ENCODE measurements at places on chromosomes 7 and 10.

- DNase-seq = no peak
Measured at GRCh38 chr10:99700649-99701048, 31.3 kb downstream of the COX15 start.

DNA sequence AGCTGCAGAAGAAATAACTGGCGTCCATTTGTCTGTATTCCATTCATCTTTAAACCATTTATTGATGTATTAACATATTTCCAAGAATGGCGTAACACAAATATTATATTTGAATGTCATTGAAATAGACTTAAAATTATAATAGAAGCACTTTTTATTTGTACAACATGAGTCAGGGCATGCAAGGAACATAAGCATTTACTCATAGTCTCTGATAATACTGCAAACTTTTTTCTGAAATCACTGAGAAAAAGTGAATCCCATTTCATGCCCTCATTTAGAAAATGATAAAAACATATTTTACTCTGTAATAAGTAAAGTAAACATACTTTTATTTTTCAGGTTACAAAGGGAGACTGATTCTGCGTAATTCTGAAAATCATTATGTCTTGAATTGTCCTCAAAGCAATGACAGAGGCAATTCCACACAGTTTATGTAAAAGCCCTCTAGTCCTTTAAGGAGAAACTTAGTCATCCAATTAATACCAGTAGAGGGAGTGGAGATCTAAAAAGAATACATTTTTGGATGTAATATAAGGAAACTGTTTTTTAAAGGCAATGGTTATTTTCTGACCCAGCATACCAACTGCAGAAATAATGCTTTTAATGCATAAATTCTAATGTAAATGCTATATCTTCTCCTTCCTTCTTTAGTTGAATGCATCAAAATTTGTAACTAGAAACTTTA, 58.1 kb downstream of the AGMO start:
- no peak for DNase-seq

- peak; percentile 58 for DNase-seq
Measured at GRCh38 chr7:99141841-99142726, 1.8 kb downstream of the SMURF1 start.

DNA sequence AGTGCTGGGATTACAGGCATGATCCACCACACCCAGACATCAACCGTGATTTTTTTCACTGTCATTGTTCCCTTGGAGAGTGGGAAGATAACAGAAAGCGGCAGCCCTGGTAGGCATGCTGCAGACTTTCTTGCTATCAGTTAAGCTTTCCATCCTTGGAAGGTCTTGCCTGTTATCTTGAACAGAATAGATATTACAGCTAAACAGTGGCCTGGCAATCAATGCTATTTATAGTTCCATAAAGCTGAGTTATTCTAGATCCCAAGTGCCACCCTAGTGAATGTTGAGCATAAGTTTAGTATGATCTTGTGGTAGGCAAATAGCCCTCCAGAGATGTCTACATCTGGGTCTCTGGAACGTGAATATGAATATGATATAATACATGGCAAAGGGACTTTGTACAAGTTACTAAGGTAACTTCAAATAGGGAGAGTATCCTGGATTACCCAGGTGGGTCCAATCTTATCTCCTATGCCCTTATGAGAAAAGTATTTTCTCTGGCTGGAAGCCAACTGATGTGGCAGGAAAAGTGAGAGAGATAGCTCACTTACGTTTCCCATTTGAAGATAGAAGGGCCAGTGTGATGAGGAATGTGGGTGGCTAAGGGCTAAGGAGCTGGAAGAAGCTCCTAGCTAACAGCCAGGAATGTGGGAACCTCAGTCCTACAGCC, 609.1 kb upstream of the IGFBP3 start:
- DNase-seq = no peak

DNA sequence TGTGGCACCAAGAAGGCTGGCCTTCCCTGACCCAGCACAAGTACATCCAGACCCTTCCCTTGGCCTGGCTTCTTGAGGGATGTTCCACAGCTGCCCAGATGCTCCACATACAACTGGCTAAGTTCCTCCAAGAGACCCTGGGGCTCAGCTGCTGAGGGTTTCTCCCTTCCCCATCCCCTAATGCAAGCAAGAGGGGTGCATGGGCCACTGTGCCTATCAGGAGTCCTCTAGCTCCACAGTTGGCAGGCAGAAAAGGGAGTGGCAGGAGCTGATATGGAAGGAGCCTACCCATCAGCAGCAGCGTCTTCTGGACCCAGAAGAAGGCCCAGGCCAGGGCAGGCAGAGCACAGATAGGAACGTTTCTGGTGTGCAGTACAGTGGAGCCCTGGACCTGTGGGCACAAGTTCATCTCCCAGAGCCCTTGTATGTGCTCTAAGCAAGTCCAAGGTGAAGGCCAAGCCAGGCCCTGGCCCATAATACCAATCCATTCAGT, 26.2 kb downstream of the VSIR start:
- no peak for DNase-seq

DNA sequence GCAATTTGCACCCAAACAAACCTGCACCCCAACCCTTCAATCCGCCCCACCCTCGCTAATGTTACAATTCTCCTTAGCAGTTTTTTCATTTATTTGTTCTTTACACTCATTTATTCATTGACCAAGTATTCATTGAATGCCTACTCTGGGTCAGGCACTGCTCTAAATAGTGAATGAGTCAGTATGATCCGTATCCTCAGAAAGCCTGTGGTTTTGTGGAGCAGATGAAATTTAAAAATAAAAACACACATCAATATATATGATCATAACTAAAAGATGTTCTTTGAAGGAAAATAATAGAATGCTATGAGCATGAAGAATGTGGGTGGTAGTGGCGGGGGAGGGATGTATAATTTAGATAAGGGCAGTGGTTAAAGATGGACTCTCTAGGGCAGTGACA, 13.3 kb downstream of the IFIT5 start:
- DNase-seq = no peak

GRCh38 chr10:99369126-99369525, 40.0 kb downstream of the CNNM1 start:
- no peak for DNase-seq

DNA sequence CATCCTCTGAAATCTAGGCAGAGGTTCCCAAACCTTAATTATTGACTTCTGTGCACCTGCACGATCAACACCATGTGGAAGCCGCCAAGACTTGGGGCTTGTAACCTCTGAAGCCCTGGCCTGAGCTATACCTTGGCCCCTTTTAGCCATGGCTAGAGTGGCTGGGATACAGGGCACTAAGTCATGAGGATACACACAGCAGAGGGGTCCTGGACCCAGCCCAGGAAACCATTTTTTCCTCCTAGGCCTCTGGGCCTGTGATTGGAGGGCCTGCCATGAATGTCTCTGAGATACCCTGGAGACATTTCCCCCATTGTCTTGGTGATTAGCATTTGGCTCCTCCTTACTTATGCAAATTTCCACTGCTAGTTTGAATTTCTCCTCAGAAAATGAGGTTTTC, 743.7 kb downstream of the PCDH15 start:
- no peak for DNase-seq

DNA sequence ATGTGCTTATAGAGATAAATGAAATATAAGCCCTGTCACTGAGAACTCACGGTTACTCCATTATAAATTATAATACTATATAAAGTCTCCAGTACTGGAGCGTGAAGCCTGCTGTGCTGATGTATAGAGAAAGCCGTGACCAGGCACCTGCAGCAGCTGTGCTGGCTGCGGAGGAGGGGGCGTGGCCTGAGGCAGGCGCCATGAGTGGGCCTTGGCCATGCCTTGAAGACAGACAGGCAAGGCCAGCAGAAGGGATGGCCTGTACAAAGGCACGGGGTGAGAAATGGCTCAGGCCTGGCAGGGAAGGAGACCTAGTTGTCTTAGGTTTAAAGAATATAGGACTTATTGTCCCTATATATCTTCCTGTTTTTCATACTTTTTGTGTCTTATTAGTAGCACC, 218.5 kb upstream of the STK17A start:
- DNase-seq = no peak

- no peak for DNase-seq
Measured at GRCh38 chr10:81957976-81958375, 83.0 kb downstream of the NRG3 start.

GRCh38 chr7:66950311-66950710, 29.3 kb downstream of the TMEM248 start:
- no peak for DNase-seq

- no peak for DNase-seq
Measured at GRCh38 chr7:18610331-18610948, 114.9 kb downstream of the HDAC9 start.

- no peak for DNase-seq
Measured at GRCh38 chr10:111634191-111634590, 549.4 kb downstream of the GPAM start.

- DNase-seq = no peak
Measured at GRCh38 chr7:50720295-50720694, 62.4 kb downstream of the GRB10 start.

- no peak for DNase-seq
Measured at GRCh38 chr10:78194539-78195402, 161.1 kb downstream of the RPS24 start.

DNA sequence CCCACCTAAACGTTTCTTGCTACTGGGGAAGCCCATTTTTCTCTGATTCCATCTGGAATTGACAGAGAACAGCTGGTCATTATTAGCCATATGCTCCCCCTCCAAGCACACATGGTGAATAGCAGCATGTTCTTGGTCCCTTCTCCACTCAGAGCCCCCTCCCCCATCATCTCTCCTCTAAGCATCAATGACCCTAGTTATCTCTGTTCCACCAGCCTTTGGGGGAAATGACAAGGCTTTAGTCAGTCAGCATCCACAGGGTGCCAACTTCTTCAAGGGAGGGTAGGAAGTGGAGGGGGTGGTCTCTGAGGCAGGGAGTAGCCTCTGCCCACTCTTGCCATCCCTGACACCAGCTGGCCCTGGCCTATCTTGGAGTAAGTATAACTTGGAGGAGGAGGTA, 163.1 kb downstream of the UBE2H start:
- DNase-seq = no peak

DNA sequence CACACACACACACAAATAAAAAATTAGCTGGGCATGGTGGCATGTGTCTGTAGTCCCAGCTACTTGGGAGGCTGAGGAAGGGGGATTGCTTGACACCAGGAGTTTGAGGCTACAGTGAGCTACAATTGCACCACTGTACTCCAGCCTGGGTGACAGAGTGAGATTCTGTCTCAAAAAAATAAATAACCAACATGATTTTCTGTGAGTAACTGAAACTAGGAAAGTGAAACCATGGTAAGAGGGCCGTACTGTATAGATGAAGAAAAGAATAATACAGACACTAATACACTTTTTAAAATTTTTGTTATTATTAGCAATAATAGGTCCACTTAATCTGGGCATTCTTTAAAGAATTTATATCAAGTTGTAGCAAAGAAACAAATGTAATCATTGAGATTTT, 170.9 kb downstream of the HGF start:
- no peak for DNase-seq

DNA sequence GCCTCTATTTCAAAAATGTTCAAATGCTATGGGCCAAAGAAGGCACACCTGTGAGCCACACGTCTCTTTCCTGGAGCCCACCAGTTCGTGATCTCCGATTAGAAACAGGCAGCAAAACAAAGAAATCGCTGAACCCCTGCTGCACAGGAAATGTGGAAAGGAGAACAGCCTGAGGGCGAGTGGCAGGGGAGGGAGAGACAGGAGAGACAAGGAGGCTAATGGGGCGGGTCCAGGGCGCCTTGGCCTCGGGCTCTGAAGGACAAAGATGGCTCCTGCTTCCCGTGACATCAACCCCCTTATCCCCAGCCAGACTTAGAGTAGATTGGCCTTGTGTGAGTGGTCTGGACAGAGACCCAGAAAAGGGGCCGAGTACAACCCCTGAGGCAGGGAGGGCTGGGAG, 62.4 kb upstream of the DOCK1 start:
- no peak for DNase-seq

GRCh38 chr7:151082141-151083070, 887 bp downstream of the TMUB1 start:
- no peak for DNase-seq

- DNase-seq = no peak
Measured at GRCh38 chr10:113047605-113047962, 97.5 kb downstream of the TCF7L2 start.

DNA sequence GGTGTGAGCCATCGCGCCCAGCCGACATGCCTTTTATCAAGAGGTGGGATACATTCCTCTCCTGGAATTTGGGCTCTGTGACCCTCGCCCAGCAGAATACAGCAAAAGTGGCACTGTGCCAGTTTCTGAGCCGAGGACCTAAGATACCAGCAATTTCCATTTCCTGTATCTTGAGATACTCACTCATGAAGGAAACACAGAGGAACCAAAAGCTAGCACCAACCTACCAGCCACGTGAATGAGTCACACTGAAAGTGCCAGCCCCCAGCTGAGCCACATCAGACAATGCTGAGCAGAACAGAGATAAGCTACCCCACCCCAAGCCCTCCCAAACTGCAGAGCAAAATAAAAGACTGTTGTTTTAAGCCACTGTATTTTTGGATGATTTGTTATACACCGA, 56.3 kb downstream of the CACUL1 start:
- peak; percentile 81 for DNase-seq

GRCh38 chr10:18737236-18737635, 78.0 kb downstream of the ARL5B start:
- DNase-seq = no peak

- DNase-seq = no peak
Measured at GRCh38 chr10:68251625-68252495, 19.9 kb upstream of the ATOH7 start.

DNA sequence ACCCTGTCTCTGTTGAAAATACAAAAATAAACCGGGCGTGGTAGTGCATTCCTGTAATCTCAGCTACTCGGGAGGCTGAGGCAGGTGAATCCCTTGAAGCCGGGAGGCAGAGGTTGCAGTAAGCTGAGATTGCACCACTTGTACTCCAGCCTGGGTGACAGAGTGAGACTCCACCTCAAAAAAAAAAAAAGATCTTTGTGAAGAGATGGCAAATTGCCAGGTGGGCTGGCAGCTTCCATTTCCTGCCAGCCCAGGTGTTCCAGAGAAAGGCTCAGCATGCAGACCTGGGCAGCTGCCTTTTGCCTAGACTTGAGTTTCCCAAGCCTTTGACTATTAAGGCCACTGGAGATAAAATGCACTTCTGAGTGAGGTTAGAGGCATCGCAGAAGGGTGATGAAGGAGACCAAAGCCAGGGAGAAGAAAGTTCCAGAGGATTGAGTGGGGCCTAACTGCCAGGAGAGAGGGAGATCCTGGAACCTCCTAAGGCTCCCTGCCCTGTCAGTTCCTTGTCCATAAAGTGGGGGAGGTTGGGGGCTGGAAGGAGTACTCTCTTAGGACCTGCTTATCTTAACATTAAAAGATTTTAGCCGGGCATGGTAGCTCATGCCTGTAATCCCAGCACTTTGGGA, 10.0 kb upstream of the DDIT4 start:
- DNase-seq = no peak

- DNase-seq = no peak
Measured at GRCh38 chr7:42071372-42072261, 165.4 kb downstream of the GLI3 start.

DNA sequence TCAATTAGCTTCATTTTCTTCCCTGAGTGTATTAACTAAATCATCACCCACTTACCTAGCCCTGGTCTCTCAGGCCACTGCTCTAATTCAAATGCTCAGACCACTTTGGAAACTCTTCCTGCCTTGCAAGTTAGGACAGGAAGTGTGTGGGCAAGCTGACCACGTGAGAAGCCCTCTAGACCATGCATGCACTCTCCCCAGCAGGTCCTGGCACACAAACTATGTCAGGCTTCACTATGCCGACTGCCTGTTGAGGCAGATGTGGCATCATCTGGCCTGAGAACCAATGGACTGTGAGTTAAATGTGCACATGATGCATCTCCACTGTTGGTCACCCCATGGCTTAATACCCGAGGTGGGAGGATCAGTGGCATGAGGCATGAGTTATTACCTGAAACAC, 439.6 kb downstream of the GRID1 start:
- no peak for DNase-seq

- DNase-seq = no peak
Measured at GRCh38 chr7:91630581-91631380, 249.7 kb downstream of the MTERF1 start.

Data from activated CD8-positive, alpha-beta memory T cell treated with anti-CD3 and anti-CD28 coated beads, Interleukin-2, amount 50 U/mL, for 4 hours (primary cell).